ENCODE measurements at places on chromosomes 12 and 14.

DNA sequence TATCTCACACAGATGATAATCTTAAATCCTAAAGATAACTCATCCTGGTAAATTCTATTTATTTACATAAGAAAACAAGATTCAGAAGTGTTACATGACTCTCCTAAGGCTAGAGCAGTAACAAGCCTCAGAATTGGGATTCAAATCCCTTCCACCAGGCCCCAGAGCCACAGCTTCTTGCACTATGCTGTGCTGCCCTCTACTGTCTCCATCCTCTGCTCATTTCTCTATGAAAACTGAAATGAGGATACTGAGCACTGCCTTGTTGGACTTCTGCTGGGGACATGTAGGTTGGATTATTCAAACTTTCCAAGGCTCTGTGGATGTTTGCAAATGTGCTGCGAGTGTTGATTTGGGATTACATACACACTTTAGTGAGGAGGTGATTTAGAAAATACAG, 23.5 kb upstream of the C12orf50 start:
- peak; percentile 69 for DNase-seq

- DNase-seq, result no peak
Measured at GRCh38 chr12:89568484-89568883, 42.6 kb upstream of the POC1B start.

DNA sequence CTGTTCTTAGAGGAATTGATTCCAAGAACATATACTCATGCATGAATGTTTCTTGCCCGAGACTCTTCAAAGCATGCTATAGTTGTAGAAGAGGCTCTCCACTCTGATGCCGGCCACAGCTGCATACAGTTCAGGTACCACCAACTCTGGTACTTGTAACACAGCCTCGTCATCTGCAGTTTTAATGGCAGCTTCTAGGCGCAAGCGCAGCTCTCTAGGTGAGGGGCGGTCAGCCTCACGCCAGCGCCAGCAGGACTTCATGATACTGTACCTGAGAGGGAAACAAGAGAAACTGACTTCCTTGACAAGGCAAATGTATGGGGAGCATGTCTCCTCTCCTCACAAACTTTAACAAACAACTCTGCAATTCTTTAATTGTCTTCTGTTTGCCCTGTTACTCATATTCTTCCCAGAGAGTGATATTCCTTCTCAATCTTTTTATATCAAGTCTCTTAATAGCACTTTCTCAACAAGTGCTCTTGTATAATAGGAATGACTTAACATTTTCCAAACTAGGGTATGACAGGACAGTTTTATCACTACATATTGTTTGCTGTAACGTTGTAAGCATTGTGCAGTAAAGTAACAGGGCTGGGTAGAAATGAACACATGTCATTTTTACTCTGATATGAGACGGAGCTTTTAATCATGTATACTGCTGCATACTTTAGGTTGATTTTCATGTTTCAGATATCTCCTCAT, 6.8 kb upstream of the MAGOHB start:
- DNase-seq, result no peak

DNA sequence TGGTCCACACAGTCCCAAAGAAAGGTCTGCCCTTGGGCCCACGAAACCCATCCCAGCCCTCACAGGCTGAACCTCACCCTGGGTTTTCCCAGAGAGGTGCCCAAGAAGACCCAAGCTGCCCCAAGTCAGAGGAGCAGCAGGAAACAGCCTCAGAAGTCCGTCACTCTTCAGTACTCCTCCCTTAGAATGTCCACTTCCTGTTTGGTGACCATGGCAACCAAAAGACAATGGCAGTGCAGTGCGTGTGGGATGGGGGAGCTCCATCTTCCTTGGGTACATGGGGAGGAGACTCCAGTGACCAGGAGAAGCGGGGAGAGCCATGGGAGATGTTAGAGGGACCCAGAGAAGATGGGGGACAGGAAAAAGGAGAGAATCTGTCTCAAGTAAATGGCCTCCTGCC, 11.3 kb downstream of the SELPLG start:
- peak; percentile 80 for DNase-seq

GRCh38 chr12:25755136-25755970, 202.3 kb upstream of the LMNTD1 start:
- no peak for DNase-seq

DNA sequence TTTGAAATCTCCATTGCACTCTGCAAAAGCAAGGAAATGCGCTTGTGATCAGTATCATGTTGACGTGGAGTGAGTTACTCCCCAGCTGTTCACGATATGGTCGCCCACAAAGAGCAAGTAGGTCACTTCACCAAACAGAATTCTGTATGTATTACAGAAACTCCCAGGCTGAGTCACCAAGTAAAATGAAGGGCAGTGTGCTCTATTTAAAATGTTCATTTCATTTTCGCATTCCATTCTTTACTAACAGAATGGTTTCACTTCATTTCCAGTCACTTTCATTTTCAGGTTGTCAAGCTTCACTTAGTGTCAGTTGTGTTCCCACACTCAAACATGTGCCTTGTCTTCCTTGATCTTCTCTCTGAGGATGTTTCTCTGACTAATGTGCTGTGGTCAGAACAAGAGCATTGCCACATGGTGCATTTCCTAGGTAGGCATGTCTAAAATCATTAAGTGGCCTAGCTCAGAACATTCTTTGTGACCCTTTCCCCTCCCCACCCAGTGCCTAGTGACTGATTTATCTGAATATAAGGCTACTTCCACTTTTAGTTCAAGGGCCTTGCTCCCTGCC, 391.2 kb downstream of the RAD51B start:
- no peak for DNase-seq

- DNase-seq, result no peak
Measured at GRCh38 chr14:71432334-71433110, 499.7 kb upstream of the RGS6 start.

- DNase-seq, result no peak
Measured at GRCh38 chr12:121968876-121969275, 50.5 kb downstream of the CFAP251 start.

DNA sequence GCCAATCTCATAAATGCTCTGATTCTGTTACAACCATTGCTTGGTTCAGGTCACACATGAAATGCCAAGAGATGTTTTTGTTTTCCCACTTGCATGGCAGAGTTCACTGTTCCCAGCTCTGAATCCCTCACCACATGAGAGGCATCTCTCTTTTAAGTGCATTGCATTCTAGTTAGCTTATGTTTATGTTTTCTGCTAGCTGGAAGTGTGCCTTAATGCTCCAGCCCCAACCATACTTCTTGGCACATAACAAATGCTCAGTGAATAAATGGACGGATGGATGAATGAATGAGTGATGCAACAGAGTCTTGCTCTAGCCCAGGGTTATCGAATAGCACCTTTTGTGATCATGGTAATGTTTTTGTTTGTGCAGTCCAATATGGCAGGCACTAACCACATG, 197.3 kb downstream of the PPM1H start:
- DNase-seq, result no peak

DNA sequence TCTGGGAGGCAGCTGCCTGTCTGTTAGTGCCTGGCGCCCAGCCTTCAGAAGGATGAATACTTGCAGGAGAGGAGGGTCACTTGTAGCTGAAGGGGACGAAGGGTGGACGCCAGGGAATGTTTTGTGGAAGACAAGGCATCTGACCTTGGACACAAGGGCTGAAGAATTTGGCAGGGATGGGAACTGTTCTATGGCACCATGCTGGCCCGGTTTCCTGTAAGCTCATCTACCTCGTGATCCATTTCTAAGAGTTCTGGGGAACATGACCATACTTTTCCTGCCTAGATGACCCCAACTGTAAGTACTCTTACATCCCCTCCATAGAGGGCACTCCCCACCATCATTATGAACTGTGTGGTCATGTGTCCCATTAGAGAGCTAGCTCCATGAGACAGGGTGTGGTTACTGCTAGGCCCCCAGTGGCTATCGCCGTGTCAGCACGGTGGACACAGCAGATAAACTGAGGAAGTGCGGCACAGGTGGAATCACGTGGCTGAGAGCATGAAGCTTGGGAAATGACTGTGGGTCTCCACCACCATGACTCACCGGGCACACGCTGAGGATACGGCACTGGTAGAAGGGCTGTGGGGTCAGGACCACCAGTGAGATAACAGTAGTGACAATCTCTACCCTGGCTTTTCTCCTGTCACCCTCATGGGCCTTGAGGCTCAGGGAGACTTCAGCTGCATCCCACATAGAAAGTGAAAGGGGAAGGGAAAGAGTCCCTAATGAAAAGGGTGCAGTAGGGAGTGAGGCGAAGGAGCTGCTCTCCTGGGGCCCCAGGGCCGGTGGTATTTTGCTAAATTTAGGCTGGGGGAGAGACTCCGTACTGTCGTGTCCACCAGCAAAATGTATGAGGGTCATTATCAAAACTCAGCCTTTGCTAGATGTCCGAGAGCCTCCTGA, 252.6 kb downstream of the FOXN3 start:
- no peak for DNase-seq

DNA sequence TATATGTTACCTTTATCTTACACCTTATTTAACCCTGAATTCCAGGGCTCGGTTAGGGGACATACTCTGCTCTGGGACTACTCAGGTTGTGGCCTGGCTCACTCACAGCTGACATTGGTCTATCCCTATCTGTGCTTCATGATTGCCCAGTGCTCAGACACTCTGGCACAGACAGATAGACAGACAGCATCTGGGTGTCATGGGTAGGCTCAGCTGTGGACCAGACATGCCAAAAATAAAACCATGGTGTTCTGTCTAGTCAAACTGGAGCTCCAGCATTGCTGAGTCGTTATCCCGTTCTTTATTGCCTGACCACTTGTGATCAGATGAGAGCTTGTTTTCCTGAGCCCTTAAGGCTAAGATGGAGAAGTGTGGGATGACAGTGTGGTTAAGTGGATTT, 29.0 kb downstream of the FBXW8 start:
- DNase-seq, result no peak

- no peak for DNase-seq
Measured at GRCh38 chr12:65184176-65184857, 14.9 kb downstream of the LEMD3 start.

DNA sequence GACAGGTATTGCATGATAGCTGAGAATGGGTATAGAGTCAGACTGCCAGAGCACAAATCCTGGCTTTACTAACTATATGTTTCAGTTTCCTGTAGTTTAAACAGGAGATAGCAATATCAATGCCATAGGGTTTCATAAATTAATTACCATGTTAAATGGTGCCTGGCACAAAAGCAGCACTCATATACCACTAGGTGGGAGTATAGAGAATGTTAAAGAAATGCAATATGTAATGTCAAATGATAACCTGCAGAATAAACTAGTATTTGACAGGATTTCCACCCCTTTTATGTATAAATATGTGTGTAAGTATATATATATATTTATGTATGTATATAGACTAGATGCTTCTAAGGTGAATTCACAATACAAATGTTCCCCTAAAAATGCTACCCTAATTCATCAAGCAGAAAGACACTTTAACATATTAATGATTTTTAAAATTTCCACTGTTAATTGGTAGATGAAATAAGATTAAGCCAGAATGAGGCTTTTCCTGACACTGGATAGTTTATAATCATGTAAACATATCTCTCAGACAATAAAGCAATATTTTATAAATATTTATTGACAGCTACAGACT, 8.6 kb downstream of the WDR89 start:
- peak; percentile 60 for DNase-seq

- peak; percentile 52 for DNase-seq
Measured at GRCh38 chr14:22980672-22981089, 1.7 kb downstream of the AJUBA start.

GRCh38 chr12:11071414-11071813, 9.3 kb upstream of the TAS2R46 start:
- peak; percentile 43 for DNase-seq

- DNase-seq, result no peak
Measured at GRCh38 chr14:22184830-22185168, 404.2 kb downstream of the DAD1 start.

GRCh38 chr12:65276916-65277530, 1.5 kb upstream of the MSRB3 start:
- no peak for DNase-seq

- peak; percentile 56 for DNase-seq
Measured at GRCh38 chr12:56104815-56105608, 653 bp downstream of the PA2G4 start.

- DNase-seq, result no peak
Measured at GRCh38 chr12:45601390-45601789, 128.1 kb upstream of the ARID2 start.

DNA sequence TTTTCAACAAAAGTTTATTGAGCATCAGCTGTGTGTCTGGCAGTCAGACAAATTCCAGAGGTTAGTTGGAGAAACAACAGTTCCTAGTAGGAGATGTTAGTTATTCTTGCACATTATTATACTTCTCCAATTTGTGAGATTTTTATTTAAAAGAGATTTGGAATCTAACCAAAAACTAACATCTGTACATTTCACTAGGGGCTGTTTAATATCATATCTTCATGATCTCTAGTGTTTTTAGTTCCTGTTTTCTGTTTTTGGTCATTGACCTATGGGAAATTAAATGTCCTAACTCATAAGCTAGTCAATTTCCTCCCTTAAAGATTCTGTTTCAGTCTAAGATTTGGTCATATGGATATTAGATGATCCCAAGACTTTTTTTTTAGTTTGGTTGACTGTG, 34.1 kb upstream of the KLHDC2 start:
- DNase-seq, result no peak

GRCh38 chr14:61570549-61571290, 124.6 kb upstream of the HIF1A start:
- peak; percentile 15 for DNase-seq

DNA sequence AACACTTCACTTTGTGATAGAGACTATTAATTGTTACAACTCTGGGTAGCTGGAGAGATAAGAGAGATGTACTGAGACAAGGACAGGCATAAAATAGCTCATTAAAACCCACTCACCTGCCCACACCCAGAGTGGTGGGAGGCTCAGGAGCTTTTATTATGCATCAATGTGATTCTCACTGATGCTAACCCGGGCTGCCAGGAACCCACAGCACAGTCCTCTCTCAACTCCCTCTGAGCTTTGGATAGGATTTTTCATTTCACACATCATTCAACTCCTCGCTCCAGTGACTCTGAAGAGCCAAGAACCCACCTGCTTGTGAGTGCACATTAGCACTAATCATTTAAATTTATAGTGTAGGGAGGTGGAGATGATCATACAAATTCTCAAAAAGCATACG, 827.9 kb downstream of the FLRT2 start:
- peak; percentile 73 for DNase-seq

DNA sequence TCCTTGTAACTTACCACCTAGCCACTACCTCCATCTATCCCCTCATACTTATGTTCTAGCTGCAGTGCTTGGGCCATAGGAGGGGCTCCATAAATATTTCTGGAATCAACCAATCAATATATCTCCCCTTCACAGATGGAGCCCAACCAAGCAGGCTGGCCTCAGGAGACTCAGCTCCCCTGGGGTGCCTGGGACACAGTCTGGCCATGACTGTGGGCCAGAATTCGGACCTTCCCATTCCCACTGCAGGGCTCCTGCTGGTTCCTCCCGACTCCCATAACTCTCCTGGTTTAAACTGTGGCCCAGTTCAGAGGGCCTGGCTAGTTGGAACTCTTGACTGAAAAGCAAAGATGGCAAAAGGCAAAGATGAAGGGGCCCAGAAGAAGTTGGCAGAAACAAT, 13.0 kb downstream of the TTC7B start:
- no peak for DNase-seq

DNA sequence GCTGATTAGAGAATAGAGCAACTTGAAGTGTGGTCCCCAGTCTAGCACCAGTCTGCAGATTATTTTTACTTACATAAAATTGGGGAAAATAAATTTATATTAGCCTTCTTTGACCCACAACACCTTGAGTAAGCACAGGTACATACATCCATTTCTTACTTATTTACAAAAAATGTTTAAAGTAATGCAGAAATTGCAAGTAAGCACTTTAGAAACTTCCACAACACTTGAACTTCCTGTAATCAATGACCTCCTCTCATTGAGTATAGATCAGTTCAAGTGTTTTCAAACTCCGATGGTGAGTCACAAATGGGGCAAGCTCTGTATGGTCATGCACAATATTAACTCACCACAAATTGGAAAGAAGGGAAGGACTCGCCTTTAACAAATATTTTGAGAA, 83.3 kb downstream of the KIF21A start:
- no peak for DNase-seq
